Mesangial cell (primary cell): ENCODE measurements at places on chromosomes 2 and 18. TPM values are rescaled to one million over a fixed set of nuclear protein-coding genes. Genes with fewer than 3 reads are reported as not detected.

MYCN gene
- total RNA-seq = under 0.01 and 1.1 TPM in 2 replicates

ST8SIA5 gene
- total RNA-seq = 0.13 TPM in 1 of 2 replicates, not detected in the other

ATP6V1C2 gene
- not detected in 2 replicates for total RNA-seq

WNT10A gene
- 1.1 and 10.5 TPM in 2 replicates for total RNA-seq

ANKRD29 gene
- 0.81 and 5.1 TPM in 2 replicates for total RNA-seq

PPP1CB gene
- total RNA-seq = 79.5 and 83.0 TPM in 2 replicates

KLHL41 gene
- under 0.01 TPM in 2 replicates for total RNA-seq

ABCG5 gene
- total RNA-seq = not detected in 2 replicates

TTN gene
- total RNA-seq = under 0.01 TPM in 2 replicates

APCDD1 gene
- total RNA-seq = 3.4 TPM in 1 of 2 replicates, not detected in the other

OSR1 gene
- total RNA-seq = 0.81 and 3.7 TPM in 2 replicates

PASK gene
- 4.9 and 8.6 TPM in 2 replicates for total RNA-seq

SERPINB4 gene
- total RNA-seq = not detected in 2 replicates

MROH2A gene
- not detected in 2 replicates for total RNA-seq

MOCOS gene
- 8.6 and 12.8 TPM in 2 replicates for total RNA-seq

CASP8 gene
- total RNA-seq = 5.7 and 8.8 TPM in 2 replicates

DSC2 gene
- 10.4 TPM in 2 replicates for total RNA-seq

SH3BP4 gene
- total RNA-seq = 69.3 and 113 TPM in 2 replicates

SLC9A4 gene
- total RNA-seq = 0.13 TPM in 1 of 2 replicates, not detected in the other

CDKL4 gene
- 0.25 TPM in 1 of 2 replicates, not detected in the other for total RNA-seq

SNORC gene
- total RNA-seq = 1.5 TPM in 1 of 2 replicates, not detected in the other

MDH1B gene
- 0.49 and 1.4 TPM in 2 replicates for total RNA-seq

DSC1 gene
- total RNA-seq = not detected in 2 replicates

AOX1 gene
- 1.5 and 9.3 TPM in 2 replicates for total RNA-seq

C2orf15 gene
- 0.16 and 2.8 TPM in 2 replicates for total RNA-seq

INPP1 gene
- 6.4 and 8.2 TPM in 2 replicates for total RNA-seq

LINC00305 gene
- not detected in 2 replicates for total RNA-seq

THADA gene
- total RNA-seq = 11.0 and 16.3 TPM in 2 replicates

ASAP2 gene
- 27.0 and 28.4 TPM in 2 replicates for total RNA-seq

CAPN13 gene
- 0.51 TPM in 1 of 2 replicates, not detected in the other for total RNA-seq

PSD4 gene
- 2.6 and 8.5 TPM in 2 replicates for total RNA-seq

CROCC2 gene
- not detected in 2 replicates for total RNA-seq

SERPINB12 gene
- total RNA-seq = not detected in 2 replicates

SLC19A3 gene
- 0.16 and 0.51 TPM in 2 replicates for total RNA-seq

MARCHF4 gene
- 0.89 and 5.2 TPM in 2 replicates for total RNA-seq

REG3G gene
- not detected in 2 replicates for total RNA-seq

ARHGEF33 gene
- total RNA-seq = under 0.01 TPM in 1 of 2 replicates, not detected in the other

DAW1 gene
- total RNA-seq = 0.13 and 2.4 TPM in 2 replicates

SRD5A2 gene
- not detected in 2 replicates for total RNA-seq

CYP27A1 gene
- total RNA-seq = 11.9 and 26.1 TPM in 2 replicates

GKN2 gene
- total RNA-seq = not detected in 2 replicates

EIF2AK2 gene
- total RNA-seq = 9.9 and 13.5 TPM in 2 replicates

APOB gene
- under 0.01 TPM in 1 of 2 replicates, not detected in the other for total RNA-seq

UPP2 gene
- total RNA-seq = not detected in 2 replicates

UGT1A3 gene
- total RNA-seq = not detected in 2 replicates

AP1S3 gene
- 17.8 and 26.5 TPM in 2 replicates for total RNA-seq

MAPK4 gene
- total RNA-seq = under 0.01 and 0.63 TPM in 2 replicates

CKAP2L gene
- 0.63 and 23.3 TPM in 2 replicates for total RNA-seq

TEKT4 gene
- not detected in 2 replicates for total RNA-seq

LRATD1 gene
- total RNA-seq = 0.49 and 2.8 TPM in 2 replicates

LCT gene
- not detected in 2 replicates for total RNA-seq

RAMP1 gene
- total RNA-seq = 6.4 and 27.3 TPM in 2 replicates

SLC4A5 gene
- total RNA-seq = under 0.01 and 0.51 TPM in 2 replicates

AQP12A gene
- not detected in 2 replicates for total RNA-seq

HADHB gene
- total RNA-seq = 57.0 and 75.0 TPM in 2 replicates

STPG4 gene
- 0.98 TPM in 1 of 2 replicates, not detected in the other for total RNA-seq

CD207 gene
- not detected in 2 replicates for total RNA-seq

CHST10 gene
- total RNA-seq = 12.4 and 13.1 TPM in 2 replicates
